SK-MEL-5 (cell line): ENCODE measurements at places on chromosomes 4 and X. TPM values are rescaled to one million over a fixed set of nuclear protein-coding genes. Genes with fewer than 3 reads are reported as not detected.
A peak's percentile ranks its signal among the peaks of the same experiment; 100 is the strongest.

GRCh38 chrX:11375614-11376119 lies 82.5 kb downstream of the AMELX start:
- no peak for DNase-seq

- peak; percentile 23 for DNase-seq
Observed at GRCh38 chr4:57182132-57182874, 72.1 kb upstream of the IGFBP7 start.

- no peak for DNase-seq
Observed at GRCh38 chr4:20490734-20491133, 209.5 kb upstream of the PACRGL start.

DNA sequence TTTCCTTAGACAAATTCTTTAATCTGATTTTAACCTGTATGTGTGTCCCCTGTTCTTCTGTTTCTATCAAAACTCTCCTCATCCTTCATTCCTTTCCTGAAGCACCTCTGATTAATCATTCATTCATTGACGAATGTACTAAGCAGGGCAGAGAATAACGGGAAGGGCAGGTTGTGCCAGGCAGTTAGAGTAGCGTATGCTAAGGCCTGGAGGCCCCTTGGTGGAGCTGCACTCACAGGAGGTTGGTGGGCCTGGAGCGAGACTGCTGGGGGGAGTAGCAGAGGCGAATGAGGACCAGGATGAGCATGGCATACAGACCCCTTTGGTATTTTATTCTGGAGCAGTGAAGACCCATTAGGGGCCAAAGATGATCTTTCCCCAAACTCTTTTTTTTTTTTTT lies 22.5 kb downstream of the PTTG2 start:
- no peak for DNase-seq

DNA sequence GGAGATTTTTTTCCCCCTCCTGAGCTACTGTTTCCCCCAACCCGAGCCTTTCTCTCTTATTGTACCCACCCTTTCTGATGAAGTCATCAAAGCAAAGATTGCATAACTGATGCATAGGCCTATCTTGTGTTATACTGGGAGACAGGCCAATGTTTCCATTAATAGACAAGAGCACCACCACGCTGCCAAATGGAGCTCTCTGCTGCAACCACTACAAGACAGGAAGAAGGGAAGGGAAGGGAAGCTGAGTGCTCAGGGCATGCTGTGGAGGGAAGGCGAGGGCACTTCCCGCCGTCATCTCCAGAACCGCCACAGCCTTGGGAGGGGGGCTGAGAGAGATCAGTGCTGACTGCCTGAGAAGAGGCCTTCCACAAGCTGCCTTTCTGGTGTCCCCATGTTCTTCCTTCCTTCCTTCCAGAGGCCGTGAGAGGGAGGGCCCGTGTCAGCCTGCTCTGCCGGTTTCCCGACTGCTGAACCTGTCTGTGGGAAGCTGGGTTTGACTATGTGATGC lies 75.0 kb downstream of the MGST2 start:
- DNase-seq: peak; percentile 90

SEL1L3 gene
- 70.0 and 74.7 TPM in 2 replicates for total RNA-seq

NXF2 gene
- 0.13 TPM in 1 of 2 replicates, not detected in the other for total RNA-seq

NLGN4X gene
- total RNA-seq: 0.67 and 0.87 TPM in 2 replicates
